ENCODE measurements at places on chromosomes 3 and 15.

- no peak for DNase-seq
Measured at GRCh38 chr3:97763586-97764406, 762 bp upstream of the ARL6 start.

GRCh38 chr3:37324131-37324530 is 149.7 kb upstream of the LRRFIP2 start:
- no peak for DNase-seq

DNA sequence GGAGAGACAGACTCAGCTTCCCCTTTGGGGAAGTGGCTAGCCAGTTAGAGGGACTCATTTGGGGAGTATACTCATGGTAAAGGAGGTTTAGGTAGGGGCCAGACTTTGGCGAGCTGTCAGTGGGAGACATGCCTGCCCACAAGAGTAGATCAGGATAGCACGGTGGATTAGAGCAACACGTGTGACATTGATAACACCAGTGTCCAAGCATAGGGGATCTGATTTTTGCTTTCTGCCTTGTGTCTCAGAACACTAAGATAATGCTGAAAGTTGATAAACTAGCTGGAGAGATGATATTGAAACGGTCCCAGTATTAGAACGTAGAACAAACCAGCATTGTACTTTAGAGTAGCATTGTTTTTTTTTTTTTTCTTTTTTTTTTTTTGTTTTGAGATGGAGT is 25.9 kb downstream of the MAP6D1 start:
- DNase-seq, result no peak

GRCh38 chr3:100740207-100740606 is 30.9 kb downstream of the TFG start:
- no peak for DNase-seq

- no peak for DNase-seq
Measured at GRCh38 chr15:89303986-89304385, 30.6 kb downstream of the POLG start.

DNA sequence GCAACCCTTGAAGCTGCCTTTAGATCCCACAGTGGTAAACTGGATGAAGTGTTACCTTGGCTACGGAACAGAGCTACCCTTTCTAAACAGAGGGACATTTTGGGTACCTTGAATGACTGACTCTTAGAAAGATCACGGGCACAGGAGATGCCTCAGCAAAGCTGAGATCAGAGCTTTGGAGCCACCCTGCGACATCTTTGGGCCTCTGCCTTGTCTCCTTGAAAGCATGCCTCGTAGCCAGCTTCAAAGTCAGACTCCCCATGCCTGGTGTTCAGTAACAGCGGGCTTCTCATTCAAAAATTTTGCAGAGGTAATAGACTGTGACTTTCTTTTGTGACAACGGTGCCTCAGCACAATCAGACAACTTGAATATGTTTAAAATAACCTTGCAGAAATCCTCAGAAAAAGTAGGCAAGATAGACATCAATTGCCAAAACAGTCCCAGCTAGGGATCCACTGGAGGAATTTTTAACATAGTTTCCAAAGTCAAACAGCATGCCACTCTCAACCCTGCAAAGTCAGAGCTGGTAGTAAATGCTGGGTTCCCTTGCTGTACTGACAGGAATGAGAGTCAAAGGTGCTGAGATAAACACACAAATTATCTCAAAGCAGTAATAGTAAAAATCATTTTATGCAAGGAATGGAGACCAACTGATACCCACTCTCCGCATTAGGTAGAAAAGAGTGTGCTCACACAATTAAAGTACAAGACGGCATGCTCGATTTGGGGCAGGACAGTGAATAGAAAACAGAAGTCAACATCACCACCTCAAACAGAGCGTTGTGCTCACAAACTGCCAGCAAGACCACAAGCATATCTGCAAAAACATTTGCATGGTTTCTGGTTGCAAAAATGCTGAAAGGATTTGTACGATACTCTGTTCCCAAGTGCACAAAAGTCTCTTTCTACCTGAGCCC is 82.1 kb downstream of the MYO1E start:
- no peak for DNase-seq

GRCh38 chr3:170257145-170257544 is 34.9 kb downstream of the PRKCI start:
- DNase-seq, result peak; percentile 17

- no peak for DNase-seq
Measured at GRCh38 chr3:186308549-186308948, 53.5 kb downstream of the DGKG start.

DNA sequence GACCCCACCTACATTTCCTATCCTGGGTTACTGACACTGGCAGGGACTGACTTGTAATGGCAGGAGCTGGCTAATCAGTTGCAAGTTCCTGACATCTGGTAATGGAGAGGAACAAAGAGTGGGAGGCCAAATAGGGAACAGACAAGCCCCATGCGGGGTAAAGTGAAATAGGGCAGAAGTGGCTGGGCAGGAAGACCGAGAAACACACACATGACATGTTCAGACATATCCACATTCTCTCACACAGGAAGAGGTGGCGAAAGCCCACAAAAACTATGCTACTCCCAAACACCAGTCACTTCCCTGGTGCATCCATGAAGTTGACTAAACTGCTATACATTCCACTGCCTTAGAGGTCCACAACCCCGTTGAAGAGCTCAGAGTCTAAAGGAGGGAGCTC is 394.1 kb upstream of the TBL1XR1 start:
- DNase-seq, result no peak

- no peak for DNase-seq
Measured at GRCh38 chr3:54232618-54233017, 110.3 kb downstream of the CACNA2D3 start.

DNA sequence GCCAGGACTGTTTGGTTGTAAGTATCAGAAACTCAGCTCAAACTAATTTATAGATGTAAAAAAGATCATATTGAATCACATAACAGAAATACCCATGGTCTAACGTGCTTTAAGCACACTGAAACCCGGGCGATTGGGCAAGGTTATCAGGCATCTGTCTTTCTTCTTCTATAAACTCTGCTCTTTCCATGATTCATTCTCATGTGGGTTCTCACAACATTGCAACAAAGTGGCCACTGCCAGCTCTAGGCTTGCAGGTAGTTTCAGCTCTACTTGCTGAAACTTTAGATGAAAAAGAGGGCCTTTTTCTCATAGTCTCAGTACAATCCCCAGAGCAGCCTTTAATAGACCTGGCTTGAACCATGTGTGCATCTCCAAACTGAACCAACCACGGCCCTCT is 456.1 kb downstream of the MFSD1 start:
- DNase-seq, result no peak

GRCh38 chr3:127768346-127769008 is 53.8 kb downstream of the MGLL start:
- no peak for DNase-seq

GRCh38 chr3:195441476-195441991 is 1.3 kb downstream of the ACAP2 start:
- DNase-seq, result no peak

DNA sequence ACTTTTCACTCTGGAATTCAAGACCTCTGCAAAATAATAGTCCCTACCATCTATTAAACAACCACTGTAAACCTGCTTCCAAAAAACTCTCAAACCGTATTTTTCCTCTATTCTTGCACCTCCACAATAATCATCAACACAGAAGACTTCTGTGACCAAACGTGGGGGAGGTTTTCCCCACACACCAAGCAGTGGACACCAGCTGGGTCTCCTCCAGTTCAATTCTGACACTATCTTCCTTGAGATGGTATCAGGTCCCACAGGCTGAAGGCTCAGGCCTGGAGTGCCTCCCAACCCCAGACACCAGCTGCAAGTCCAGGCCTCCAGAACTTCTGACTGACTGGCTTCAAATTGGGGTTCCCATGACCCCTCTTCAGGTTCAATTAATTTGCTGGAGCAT is 89.6 kb upstream of the RAP2B start:
- DNase-seq, result no peak

DNA sequence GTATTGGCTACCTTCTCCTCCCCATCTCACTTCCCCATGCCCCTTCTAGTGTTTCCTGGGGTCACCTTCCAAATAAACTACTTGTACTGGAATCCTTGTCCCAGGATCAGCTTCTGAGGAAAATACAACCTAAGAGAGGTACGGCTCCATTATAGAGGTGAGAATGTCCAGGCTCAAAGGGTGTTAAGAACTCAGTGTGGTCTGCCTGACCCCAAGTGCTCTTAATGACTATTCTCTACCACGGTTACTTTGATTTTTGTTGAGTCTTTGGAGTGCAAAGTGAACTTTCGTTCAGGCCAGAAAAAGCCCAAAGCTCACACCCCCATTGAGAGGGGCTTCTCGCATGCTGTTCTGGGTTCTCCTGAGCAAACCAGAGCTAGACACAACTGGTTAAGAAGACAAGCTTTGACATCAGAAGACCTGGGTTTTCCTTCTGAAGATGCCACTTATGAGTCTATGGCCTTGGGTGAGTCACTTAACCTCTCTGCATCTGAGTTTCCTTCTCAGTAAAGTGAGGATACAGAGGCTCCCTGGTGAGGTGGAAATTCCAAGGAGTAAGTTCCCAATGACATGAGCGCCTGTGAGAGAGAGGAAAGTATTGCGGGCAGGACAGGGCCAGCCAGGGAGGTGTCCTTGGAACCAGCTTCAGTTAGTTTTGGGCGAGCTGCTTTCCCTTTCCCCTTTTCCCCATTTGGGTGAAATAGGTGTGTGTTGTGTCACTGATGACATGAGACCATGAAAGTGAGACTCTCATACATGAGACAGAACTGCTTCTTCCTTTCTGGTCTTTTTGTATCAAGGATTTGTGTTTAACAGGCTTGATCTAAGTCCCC is 475.0 kb upstream of the PROK2 start:
- DNase-seq, result no peak

- DNase-seq, result peak; percentile 62
Measured at GRCh38 chr3:45064512-45065372, 38.6 kb downstream of the CLEC3B start.

DNA sequence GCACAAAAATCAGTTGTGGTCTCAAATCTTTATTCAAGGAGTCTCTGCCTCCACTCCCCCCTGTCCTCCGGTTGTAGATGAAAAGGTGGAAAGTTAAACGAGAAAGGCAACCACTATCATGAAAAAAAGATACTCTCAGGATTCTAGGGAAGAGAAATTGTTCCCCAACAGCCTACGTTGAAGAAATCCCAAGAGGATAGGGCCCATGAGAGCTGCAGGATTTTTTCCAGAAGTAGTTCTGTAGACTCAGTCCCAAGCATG is 14.3 kb downstream of the ZIC1 start:
- no peak for DNase-seq

DNA sequence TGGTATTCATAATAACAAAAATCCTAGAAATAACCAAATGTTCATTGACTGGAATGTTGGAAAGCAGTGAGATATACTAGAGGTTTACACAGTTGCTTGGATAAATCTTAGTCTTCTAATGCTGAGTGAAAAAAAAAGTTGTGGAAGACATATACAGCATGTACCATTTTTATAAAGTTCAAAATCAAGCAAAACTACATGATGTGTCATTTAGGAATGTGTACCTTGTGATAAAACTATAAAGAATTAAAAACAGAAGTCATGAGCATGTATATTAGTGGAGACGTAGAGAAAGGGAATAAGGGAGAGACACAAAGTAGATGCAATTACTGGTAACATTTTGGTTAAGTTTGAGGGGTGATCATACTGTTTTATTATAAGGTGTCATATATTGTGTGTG is 45.2 kb downstream of the FBXL2 start:
- DNase-seq, result no peak

- no peak for DNase-seq
Measured at GRCh38 chr3:45858809-45859543, 17.1 kb upstream of the LZTFL1 start.

DNA sequence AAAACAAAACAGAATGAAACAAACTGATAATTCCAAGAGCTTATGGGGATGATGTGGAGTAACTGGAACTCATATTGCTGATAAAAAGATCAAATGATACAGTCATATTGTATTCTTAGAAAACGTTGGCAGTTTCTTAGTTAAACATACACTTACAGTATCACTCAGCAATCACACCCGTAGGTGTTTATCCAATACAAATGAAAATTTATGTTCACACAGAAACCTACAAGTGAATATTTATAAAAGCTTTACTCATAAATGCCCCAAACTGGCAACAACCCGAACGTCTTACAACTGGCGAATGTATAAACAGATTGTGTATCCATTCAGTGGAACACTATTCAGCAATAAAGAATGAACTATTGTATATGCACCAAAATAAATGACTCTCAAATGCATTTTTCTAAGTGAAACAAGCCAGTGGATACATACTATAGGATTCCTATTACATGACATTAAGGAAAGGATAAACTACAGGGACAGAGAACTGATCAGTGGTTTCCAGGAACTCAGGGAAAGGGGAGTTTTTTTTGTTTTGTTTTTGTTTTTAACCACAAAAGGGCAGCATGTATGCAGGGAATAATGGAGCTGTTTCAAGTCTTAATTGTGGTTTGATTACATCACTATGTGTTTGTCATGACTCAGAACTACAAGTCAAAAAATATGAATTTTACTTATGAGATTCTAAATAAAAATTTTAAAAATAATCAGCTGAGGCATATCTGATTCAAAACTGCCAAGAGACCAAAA is 71.8 kb upstream of the NDUFB4 start:
- no peak for DNase-seq

- DNase-seq, result peak; percentile 64
Measured at GRCh38 chr3:120348065-120348990, 826 bp downstream of the LRRC58 start.

GRCh38 chr3:9914559-9915253 is 2.2 kb upstream of the IL17RC start:
- DNase-seq, result no peak

DNA sequence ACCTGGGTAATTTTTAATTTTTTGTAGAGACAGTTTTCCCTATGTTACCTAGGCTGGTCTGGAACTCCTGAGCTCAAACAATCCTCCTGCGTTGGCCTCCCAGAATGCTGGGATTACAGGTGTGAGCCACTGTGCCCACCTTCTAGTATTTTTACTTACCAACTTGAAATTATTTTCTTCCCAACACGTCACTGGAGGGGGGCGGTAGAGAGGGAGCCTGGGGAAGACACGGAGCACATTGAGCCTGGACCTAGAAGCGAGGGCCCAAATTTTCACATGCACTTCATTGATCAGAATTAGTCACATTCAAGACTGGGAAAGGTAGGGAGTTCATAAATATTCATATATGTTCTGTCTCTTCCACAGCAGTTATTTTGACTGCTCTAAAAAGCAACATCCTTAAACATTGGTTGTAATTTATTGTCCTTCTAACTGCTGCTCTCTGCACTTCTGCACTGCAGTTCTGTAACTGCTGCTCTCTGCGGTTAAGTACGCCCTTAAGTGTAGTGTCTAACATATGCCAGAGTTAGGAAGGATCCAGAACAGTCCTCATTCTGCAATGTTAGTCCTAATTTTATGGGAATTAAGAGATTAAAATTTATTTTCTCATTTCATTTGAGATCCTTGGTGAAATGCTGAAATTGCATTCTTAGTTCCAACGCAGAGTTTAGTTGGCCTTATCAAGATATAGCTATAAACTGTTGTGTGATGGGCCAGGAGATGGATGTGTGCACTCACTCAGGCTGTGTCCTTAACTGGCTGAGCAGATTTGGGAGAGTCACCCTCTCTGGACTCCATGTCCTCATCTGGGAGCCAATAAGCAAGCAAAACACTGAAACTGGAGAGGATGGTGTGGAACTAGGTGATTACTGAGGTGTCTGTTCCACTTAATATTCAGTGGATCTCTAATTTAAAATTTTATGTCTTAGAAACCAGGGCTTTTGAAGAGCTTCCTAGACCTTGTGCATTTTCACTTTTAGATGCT is 98.2 kb downstream of the STRIT1 start:
- no peak for DNase-seq

GRCh38 chr3:16456784-16457415 is 56.6 kb downstream of the RFTN1 start:
- no peak for DNase-seq

GRCh38 chr3:50212502-50212901 is 7.4 kb downstream of the SLC38A3 start:
- DNase-seq, result no peak

- DNase-seq, result no peak
Measured at GRCh38 chr3:11172096-11172690, 17.9 kb downstream of the HRH1 start.
